Cortex of kidney (tissue), 1 donor: ENCODE measurements at places on chromosomes 2 and 18.

DNA sequence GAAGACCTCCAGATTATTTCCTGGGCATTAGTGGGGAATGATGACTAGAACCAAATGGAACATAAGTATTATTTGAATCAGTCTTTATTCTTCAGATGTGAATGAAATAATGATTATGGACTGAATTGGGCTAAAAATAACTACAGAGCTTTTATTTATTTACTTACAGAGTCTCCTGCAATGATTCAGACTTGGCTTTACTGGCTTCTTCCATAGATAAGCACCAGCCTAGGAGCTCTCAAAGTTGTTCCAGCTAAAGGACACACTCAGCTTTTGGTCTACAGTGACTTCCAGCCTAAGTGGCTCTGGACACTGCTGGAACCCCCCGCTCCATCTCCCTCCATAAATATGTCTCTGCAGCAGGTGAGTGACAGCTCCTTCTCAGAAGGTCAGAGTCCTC is 24.3 kb upstream of the ARHGAP25 start:
- DNase-seq: no peak

GRCh38 chr2:199042660-199043379 is 414.9 kb downstream of the SATB2 start:
- DNase-seq: no peak

- DNase-seq: no peak
Measured at GRCh38 chr18:24271381-24272228, 126.0 kb downstream of the OSBPL1A start.

DNA sequence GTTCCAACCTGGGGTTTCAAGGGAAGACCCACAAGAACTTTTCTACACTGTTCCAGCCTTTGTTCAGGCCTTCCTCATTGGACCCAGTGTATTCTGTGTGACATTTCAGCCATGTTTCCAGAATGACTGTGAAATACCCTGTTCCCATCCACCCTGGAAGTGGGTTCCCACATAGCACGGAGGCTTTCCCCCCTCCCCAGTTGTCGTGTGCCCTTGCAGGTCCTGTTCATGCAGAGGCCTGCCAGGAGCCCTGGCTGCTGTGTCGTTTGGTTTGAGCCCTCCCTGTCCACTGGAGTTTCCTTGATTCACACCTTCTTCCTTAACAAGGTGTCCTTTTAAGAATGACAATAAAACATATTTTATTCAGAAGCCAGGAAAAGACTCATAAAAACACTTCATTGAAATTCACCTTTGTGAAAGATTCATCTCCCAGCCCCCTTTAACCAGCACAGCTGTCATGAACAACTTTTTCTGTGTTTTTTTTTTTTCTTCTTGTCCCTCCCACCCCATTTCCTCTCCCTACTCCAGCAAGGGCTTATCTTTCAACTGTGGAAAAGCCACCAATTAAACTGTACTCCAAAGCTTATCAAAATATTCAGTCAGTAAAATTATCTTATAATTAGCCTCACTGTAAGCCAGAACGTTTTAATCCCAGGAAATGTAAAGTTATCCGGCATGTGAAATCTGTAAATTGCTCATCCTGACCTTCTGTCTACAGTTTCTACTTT is 106.4 kb downstream of the ACOXL start:
- no peak for DNase-seq

DNA sequence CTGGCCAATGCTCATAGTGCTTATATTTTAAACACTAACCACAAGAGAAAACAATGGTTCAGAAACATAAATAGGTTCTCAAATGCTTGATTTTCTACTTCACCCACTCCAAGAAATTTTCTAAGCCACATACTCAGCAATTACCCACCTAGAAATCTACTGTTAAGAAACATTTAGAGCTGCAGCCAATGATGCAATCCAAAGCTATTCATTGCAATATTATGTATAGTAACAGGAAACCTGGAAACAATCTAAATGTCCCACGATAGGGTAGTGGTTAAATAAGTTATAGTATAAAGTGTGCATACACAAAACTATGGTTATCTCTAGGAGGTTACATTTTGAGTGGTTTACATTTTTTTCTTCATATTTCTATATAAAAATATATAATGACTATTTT is 5.7 kb downstream of the FAM237A start:
- DNase-seq: no peak

- no peak for DNase-seq
Measured at GRCh38 chr2:106183101-106183696, 10.9 kb downstream of the UXS1 start.

GRCh38 chr2:10326707-10327594 is 24.2 kb downstream of the HPCAL1 start:
- no peak for DNase-seq

GRCh38 chr2:129262934-129263333 is 716.5 kb upstream of the RAB6C start:
- DNase-seq: no peak

DNA sequence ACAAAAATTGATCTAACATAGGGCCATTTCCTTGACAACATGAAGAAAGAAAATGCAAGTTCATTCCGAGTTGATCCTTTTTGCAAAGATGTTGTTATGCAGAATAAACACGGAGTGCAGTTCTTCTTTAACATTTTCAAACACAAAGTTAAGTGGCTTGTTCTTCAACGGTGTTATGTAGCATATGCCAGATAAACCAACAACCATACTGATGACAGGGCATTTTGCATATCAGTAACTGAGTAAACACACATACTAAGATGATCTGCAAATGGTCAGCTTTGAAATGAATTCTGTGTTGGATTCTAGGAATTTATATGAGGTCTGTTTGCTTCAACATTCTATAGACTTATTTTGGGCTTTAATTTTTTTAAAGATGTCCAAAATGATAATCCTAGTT is 266.4 kb downstream of the GPD2 start:
- no peak for DNase-seq

DNA sequence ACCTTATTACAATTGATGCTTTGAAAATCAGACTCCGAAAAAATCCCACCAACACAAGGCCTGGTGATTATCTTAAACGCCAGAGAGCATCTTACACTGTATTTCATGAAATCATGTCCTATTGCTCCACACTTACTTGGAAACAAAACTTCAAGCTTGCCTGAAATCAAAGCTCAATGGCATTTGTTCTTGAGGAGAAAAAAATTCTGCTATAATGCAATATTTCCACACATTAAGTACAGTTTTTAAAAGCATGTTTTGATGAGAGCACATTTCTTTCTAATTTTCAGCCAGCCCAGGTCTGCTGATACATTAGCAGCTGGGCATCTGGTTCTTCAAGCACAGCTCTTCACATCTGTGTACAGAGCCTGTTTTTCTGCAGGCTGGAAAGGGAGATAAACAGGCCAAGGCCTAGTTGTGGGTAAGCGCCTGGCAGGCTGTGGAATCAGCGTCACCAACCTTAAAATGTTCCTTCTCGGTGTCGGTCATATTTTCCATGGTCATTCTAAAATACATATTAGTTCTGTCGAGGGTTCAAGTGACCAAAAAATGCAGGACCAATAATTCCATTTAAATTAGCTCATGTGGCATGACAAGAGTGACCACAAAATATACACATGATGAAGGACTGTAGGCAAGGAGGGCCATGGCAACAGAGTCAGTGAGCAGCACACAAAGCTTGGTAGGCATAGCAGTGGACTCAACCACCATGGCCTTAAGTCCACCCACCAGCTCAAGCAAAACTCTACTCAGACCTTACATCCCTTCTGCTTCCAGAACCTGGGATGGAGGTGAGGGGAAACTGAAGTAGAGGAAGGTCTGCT is 20.9 kb downstream of the SLC8A1 start:
- no peak for DNase-seq

DNA sequence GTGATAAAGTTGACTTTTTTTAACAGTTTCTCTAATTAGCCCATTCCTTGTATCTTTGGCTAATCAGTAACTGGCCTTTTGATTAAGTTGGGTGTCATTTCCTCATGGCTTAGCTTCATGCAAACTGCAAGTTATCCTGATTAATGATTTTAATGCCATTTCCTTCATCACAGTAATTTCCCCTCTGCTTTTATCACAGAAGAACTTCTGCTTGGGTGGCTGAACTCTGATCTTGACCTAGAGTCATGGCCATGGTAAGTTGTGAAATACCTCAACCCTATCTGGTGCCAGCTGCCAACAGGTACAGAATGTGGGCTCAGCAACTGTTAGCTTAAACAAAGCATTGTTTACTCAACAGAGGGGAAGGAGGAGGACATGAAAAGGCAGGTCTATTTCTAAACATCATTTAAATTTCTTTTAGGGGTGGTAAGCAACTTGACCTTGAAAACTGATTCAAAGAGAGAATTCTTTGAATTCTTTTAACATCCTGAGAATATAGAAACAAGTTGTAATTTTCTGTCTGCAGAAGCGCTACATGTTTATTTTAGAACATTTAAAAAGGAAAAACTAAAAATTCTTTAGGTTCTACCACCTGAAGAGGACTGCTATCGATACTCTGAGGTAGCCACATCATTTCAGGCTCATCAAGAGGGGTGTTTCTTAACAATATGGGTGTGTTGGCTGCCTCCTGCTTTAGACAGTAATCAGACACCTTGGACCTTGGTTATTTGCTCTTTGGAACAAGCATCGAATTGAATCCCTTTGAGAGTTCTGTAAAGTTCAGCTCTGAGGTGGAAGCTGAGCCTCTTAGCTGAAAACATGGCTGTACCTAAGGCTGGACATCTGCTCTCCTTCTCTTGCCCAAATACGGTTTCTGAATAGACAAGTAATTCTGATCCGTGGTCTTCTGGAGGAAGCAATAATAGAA is 39.7 kb downstream of the ANXA4 start:
- no peak for DNase-seq

DNA sequence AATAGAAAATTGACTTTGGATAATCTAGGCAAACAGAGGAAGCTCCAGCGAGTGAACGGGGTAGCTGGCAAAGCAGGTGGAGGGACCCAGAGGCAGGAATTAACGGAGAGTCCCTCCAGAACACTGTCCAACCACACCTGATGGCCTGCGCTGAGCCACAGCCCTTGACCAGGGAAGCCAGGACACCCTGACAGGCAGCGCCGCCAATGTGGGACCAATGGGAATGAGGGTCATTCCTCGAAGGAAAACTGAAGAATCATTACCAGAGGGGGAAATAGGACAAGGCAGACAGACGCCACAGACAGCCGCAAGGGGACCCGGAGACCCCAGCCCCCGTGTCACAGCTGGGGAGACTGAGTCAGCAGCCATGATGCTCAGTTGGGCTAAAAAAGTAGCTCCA is 40.8 kb downstream of the HDAC4 start:
- no peak for DNase-seq

GRCh38 chr18:43148231-43148630 is 32.7 kb upstream of the RIT2 start:
- DNase-seq: no peak

DNA sequence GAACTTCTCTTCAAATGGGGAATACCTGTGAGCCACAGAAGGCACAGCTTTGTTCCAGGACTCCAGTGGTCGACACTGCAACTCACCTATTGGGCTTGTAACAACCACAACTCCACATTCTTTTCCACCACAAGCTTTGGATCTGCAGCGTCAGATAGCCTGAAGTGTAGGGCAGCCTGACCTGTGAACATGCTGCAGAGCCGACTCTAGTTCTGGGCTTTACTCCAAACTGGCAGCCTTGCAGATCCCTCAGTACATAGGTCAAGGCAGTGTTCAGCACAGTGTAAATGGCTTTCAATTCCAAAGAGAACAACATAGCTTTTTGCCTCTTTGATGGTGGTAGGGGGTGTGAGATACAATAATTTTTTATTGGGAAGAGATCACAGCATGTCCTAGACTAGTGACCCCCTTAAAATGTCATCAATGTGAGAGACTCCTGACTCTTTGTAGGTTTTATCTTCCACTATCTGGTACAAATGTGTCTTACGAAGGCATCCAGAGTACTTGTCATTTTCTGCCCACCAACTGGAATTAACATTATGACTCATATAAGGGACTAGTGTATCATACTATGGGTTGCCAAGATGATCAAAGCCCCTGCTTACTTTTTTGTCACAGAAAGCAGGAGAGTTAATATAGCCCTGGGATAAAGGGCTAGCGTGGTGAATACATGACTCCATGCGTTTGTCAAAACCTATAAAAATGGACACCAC is 149.8 kb downstream of the COPS8 start:
- DNase-seq: no peak

- DNase-seq: no peak
Measured at GRCh38 chr2:219358170-219359075, 25.9 kb upstream of the RESP18 start.

DNA sequence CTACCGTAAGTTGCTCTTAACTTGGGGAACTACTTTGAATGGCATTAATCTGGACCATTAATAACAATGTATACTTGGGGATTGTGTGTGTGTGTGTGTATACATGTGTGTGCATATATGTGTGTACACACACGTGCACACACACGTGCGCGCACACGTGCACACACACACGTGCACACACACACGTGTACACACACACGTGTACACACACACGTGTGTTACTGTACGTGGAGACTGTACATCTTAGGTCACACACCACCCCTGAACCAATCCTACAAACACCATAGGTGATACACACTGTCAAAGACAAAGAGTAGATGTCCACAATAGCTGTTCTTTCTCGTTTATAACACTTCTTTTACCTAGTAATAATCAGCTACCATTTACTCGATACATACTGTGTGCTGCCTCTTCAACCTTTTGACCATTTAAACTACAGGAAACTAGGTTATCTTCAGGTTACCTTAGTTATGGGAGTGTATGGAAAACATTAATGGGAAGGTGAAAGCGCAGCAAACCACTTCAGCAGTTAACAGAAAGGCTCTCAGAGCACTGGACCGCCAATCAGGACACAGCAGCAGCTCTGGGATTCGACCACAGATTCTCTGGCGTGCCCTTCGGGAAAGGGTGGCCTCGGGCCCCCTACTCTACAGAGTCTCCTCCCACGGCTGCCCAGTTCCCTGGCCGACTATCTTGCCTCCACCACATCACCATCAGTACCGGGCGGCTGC is 894 bp upstream of the GCC2 start:
- DNase-seq: no peak
